Left lung (tissue), 14 donors: ENCODE measurements at places on chromosomes 12 and 14. TPM values are rescaled to one million over a fixed set of nuclear protein-coding genes. Genes with fewer than 3 reads are reported as not detected.

- peaks cover 3% of the 10 kb centered on the region for H3K4me1 ChIP-seq
- no peaks in the 10 kb centered on the region for H3K36me3 ChIP-seq
- no peak for DNase-seq
Observed at GRCh38 chr12:47650469-47650868, 55.4 kb downstream of the RPAP3 start.

The RGS6 gene
- 0.12 TPM for total RNA-seq

The SERPINA1 gene
- total RNA-seq: 1,514 TPM

DNA sequence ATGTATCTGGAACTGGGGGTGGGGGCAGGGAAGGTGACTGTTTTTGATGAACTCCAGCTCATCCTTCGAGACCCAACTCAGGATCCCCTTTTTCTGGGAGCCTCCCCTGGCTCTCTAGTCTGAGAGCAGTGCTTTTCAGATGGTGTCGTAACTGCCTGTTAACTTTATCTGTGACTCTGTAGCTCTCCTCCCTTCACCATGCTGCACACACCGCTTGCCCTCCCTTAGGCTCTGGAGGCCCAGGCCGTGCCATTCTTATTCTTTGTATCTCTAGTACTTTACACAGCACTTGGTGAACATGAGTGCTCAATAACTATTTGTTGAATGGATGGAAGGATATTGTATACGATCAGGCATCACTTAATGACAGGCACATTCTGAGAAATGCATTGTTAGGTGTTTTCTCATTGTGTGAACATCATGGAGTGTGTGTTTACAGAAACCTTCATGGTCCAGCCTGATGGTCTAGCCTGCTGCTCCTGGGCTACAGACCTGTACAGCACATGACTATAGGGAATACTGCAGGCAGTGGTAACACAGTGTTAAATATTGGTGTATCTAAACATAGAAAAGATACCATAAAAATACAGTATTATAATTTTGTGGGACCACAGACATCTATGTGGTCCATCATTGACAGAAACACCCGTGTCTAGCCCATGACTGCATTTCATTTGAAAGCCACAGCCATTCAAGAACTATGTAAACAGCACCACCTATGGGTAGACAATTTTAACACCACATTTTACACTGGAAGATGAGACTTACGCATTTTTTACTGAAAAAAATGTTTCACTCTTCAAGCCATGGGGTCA is 91.8 kb downstream of the EML1 start:
- H3K4me1 ChIP-seq: no peaks in the 10 kb centered on the region
- DNase-seq: peak; percentile 56
- no peaks in the 10 kb centered on the region for H3K27me3 ChIP-seq

- H3K27me3 ChIP-seq: no peaks in the 10 kb centered on the region
- H3K4me1 ChIP-seq: no peaks in the 10 kb centered on the region
- no peak overlapping the region for H3K4me3 ChIP-seq
- no peaks in the 10 kb centered on the region for H3K36me3 ChIP-seq
- no peak overlapping the region for H3K27ac ChIP-seq
Observed at GRCh38 chr14:74459289-74459946, 33.4 kb upstream of the SYNDIG1L start.

The KLRK1 gene
- total RNA-seq: 4.9 TPM

The TAS2R14 gene
- total RNA-seq: 1.9 TPM

GRCh38 chr12:46983959-46984841 is 95.2 kb upstream of the PCED1B start:
- no peaks in the 10 kb centered on the region for H3K27me3 ChIP-seq
- H3K4me1 ChIP-seq: no peaks in the 10 kb centered on the region
- no peaks in the 10 kb centered on the region for H3K36me3 ChIP-seq
- H3K27ac ChIP-seq: no peak overlapping the region
- DNase-seq: no peak

DNA sequence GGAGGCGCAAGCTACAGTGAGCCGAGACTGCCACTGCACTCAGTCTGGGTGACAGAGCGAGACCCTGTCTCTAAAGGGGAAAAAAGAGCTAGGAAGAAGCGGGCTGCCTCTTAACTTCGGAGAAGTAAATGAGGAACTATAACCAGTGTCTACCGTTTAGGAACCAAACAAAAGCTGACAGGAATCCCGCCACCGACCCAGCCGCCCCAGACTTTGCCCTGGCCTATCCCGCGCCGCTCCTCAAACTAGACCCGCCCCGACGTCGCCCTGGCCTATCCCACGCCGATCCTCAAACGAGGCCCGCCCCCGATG is 568 bp upstream of the SIVA1 start:
- H3K4me1 ChIP-seq: peaks cover 10% of the 10 kb centered on the region
- H3K36me3 ChIP-seq: no peaks in the 10 kb centered on the region
- peak overlapping the region; percentile 54 for H3K27ac ChIP-seq
- DNase-seq: no peak
- no peaks in the 10 kb centered on the region for H3K27me3 ChIP-seq

DNA sequence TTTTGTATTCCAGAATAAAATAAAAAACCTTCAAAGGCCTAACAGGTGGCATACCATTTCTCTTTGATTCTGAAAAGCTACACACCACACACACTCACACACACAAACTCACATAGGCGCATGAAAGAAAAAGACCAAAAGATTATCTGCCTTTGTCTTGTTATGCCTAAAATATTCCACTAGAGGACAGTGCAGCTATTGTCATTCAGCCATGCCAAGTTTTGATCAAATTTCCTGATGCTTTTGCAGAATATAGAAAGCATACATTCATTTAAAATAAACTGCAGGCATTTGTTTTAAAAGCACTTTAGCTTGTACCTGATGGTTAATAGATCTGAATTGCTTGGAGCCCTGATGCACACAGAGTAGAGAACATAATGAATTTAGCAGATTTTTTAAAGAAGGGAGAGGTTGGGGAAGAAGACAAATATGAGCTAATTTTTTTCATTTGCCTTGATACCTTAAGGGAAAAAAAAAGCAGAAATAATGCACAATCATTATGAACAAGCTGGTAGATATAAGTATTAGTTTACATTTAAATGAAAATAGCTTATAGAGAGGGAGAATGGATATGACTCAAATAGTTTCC is 1766.9 kb upstream of the SEL1L start:
- no peak overlapping the region for H3K27ac ChIP-seq
- no peaks in the 10 kb centered on the region for H3K36me3 ChIP-seq
- no peaks in the 10 kb centered on the region for H3K27me3 ChIP-seq
- H3K4me1 ChIP-seq: no peaks in the 10 kb centered on the region

GRCh38 chr12:129304529-129304928 is 451.3 kb downstream of the GLT1D1 start:
- no peaks in the 10 kb centered on the region for H3K36me3 ChIP-seq
- DNase-seq: no peak
- no peaks in the 10 kb centered on the region for H3K4me1 ChIP-seq
- H3K27me3 ChIP-seq: no peaks in the 10 kb centered on the region
- H3K4me3 ChIP-seq: no peak overlapping the region
- no peak overlapping the region for H3K27ac ChIP-seq

GRCh38 chr12:14201291-14201690 is 164.2 kb upstream of the ATF7IP start:
- no peak for DNase-seq
- H3K4me1 ChIP-seq: no peaks in the 10 kb centered on the region
- no peak overlapping the region for H3K4me3 ChIP-seq
- no peaks in the 10 kb centered on the region for H3K27me3 ChIP-seq
- no peaks in the 10 kb centered on the region for H3K36me3 ChIP-seq

The TMEM233 gene
- total RNA-seq: 0.79 TPM

GRCh38 chr12:96303653-96304052 is 96.6 kb downstream of the CDK17 start:
- no peaks in the 10 kb centered on the region for H3K4me1 ChIP-seq
- peaks cover 18% of the 10 kb centered on the region for H3K36me3 ChIP-seq
- H3K27ac ChIP-seq: no peak overlapping the region
- H3K27me3 ChIP-seq: no peaks in the 10 kb centered on the region

DNA sequence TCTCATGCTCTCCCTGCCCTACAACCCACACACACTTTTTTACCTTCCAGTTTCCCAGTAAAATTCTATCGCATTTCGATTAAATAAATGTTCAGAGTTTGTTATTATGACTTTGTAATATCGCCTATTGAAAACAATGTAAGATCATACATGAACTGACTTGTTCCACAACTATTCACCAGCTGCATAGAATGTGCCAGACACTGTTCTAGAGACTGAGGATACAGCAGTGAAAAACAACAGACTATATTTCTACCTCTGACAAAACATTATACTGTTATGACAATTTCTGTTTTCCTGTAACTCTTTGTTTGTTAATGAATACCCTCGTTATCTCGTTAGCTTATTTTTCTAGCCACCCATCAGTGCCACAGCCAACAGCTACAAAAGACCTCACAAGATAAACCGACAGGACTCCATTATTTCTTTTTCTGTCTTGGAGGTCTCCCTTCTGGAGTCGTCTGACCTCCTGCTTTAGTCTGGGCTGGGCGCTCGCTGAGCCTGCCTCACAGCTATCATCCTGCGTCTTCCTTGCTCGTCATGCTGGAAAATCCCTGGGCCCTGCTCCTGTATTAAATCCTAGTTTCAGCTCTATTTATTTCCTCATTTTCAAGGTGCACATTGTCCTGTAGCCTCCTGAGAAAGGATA is 498.9 kb downstream of the DIO2 start:
- no peak for DNase-seq
- H3K4me3 ChIP-seq: no peak overlapping the region
- no peaks in the 10 kb centered on the region for H3K36me3 ChIP-seq
- no peaks in the 10 kb centered on the region for H3K27me3 ChIP-seq
- no peaks in the 10 kb centered on the region for H3K4me1 ChIP-seq
- H3K27ac ChIP-seq: no peak overlapping the region

- H3K36me3 ChIP-seq: no peaks in the 10 kb centered on the region
- no peak overlapping the region for H3K4me3 ChIP-seq
- no peak for DNase-seq
- H3K27ac ChIP-seq: no peak overlapping the region
Observed at GRCh38 chr12:77343291-77343690, 277.9 kb upstream of the E2F7 start.

DNA sequence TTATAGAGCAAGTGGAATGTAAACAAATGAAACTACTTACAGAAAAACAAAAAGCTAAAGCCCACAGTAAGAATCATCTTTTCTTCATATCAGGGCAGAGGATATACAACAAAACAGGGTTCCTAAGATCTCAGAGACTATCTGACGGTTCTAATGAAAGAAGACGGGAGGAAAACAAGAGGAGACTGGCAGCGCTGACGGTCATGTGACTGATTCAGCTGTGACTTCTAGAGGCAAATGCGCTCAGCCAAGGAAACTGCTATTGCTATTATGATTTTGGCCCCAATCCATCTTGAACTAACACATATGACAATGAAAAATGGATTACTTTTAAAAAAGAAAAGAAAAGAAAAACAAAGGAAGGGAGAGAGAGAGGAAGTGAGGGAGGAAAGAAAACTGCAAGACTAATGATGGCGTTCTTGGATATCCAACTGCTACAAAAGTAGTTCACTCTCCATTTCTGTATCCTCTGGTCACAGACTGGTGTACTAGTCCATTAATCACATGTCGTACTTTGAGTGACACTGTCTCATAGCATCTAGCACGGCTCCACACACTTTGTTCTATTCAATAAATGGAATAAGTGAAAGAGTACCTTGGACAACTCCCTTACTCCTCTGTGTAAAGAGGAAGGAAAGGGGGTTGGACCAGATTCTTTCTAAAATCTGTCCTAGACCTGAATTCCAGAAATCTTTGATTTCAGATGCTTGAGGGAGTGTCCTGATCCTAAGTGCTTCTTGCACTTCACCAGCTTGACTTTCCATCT is 119.3 kb downstream of the DAD1 start:
- H3K27ac ChIP-seq: no peak overlapping the region
- no peaks in the 10 kb centered on the region for H3K36me3 ChIP-seq
- DNase-seq: peak; percentile 33

The TMEM179 gene
- total RNA-seq: not detected
